HepG2 (cell line): ENCODE measurements at places on chromosomes 7 and 10. TPM values are rescaled to one million over a fixed set of nuclear protein-coding genes. Genes with fewer than 3 reads are reported as not detected.

IL2RA gene
- total RNA-seq = not detected in 2 replicates

EGFR gene
- total RNA-seq = 7.0 TPM in 2 replicates

SLC18A2 gene
- total RNA-seq = not detected in 2 replicates

DEPP1 gene
- total RNA-seq = 11.2 and 14.8 TPM in 2 replicates

PDGFA gene
- total RNA-seq = 0.80 and 1.5 TPM in 2 replicates

RBM20 gene
- total RNA-seq = 0.02 TPM in 1 of 2 replicates, not detected in the other

DNA sequence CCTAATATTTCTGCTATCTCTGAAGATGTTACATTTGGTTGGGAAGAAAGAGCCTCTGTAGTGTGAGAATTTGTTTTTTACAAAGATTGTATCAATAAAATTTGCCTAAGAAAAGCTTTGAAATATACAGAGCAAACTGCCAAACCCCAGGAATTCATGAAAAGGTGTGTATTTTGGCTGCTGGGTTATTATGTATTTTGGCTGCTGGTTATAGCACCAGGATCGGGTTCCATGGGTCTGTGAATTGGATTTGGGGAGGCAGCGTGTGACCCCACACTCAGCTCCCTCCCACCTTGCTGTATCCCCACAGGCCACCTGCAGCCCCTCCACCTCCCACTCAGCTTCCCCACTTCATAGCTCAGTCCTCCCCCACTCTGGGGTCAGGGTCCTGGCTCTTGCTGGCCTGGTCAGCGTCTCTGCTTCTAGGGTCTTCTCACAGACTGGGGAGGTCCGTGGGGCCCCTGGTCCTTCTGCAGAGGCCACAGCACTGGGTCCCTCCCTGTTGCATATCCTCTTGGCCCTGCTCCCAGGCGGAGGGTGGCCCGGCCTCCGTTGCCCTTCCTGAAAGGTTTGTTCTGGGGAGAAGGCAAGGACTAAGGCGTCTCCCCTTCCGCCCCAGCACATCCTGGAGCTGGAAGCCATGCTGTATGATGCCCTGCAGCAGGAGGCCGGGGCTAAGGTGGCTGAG is 24.0 kb upstream of the DPYSL4 start:
- no peaks in the 10 kb centered on the region for H3K36me3 ChIP-seq
- H3K27me3 ChIP-seq = peaks cover 23% of the 10 kb centered on the region; the same call in 2 of the 3 replicates
- H3K4me3 ChIP-seq = no peak overlapping the region
- peaks cover 11% of the 10 kb centered on the region for H3K4me1 ChIP-seq
- no peak for DNase-seq

DNA sequence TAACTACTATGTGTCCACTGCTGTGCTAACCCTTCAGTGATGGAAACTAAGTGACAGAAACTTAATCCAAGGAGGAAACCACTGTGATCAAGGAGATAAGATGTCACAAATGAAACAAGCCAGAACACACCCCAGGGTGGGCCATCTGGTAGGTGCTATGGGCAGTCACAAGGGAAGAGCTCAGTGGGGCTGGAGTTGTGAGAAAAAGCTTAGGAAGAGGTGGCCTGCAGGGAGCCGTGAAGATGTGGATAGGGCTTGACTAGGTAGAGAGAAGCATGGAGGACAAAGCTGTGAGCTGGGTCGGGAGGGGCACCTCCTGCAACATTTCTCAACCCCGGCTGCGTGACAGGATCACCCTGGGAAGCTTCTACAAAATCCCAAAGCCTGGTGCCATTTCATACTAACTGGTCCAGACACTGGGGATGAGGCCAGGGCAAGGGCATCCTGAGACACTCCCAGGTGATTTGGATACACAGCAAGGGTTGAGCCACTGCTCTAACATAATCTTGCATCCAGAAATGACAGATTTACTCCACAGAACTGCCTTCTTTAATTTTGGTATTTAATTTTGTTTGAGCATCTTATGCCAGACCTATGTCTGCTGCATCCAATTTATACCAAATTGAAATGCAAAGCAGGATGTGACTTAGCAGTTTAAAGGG is 69.3 kb downstream of the OSBPL3 start:
- H3K36me3 ChIP-seq = no peaks in the 10 kb centered on the region
- H3K4me3 ChIP-seq = no peak overlapping the region
- H3K27ac ChIP-seq = no peak overlapping the region
- H3K27me3 ChIP-seq = no peaks in the 10 kb centered on the region
- H3K4me1 ChIP-seq = peaks cover 21% of the 10 kb centered on the region
- DNase-seq = no peak

GRCh38 chr10:104641187-104641936 is at the start of gene SORCS3:
Gene SORCS3 (plus strand): TSS chr10:104641290.
- no peaks in the 10 kb centered on the region for H3K36me3 ChIP-seq
- DNase-seq = no peak
- H3K4me3 ChIP-seq = no peak within 1 kb of the TSS
- no peaks in the 10 kb centered on the region for H3K4me1 ChIP-seq
- H3K27ac ChIP-seq = no peak within 1 kb of the TSS

- H3K4me1 ChIP-seq = no peaks in the 10 kb centered on the region
- no peaks in the 10 kb centered on the region for H3K36me3 ChIP-seq
- H3K27ac ChIP-seq = no peak overlapping the region
- DNase-seq = no peak
These were observed 263.0 kb upstream of the BMPER start for GRCh38 chr7:33642312-33642711.

- H3K4me1 ChIP-seq = peaks cover 85% of the 10 kb centered on the region
- peak overlapping the region; percentile 72 for H3K4me3 ChIP-seq
- H3K27ac ChIP-seq = peak overlapping the region; percentile 80
- H3K27me3 ChIP-seq = no peaks in the 10 kb centered on the region; the same call in 2 of the 3 replicates
- H3K36me3 ChIP-seq = no peaks in the 10 kb centered on the region; the same call in 2 of the 3 replicates
These were observed 1.9 kb downstream of the ACSL5 start for GRCh38 chr10:112375721-112376395.

UCMA gene
- total RNA-seq = not detected in 2 replicates

KDM7A gene
- 10.8 and 15.0 TPM in 2 replicates for total RNA-seq

GPC2 gene
- 0.10 and 0.64 TPM in 2 replicates for total RNA-seq

- no peaks in the 10 kb centered on the region for H3K36me3 ChIP-seq
- H3K27ac ChIP-seq = no peak overlapping the region
- H3K4me1 ChIP-seq = 0 out of 2 replicates have a peak, but pooled peaks cover 12% of the 10 kb centered on the region
- H3K4me3 ChIP-seq = no peak overlapping the region
- H3K27me3 ChIP-seq = peaks cover 11% of the 10 kb centered on the region
These were observed 10.6 kb upstream of the EMX2 start for GRCh38 chr10:117532003-117532385.

GPER1 gene
- total RNA-seq = 15.2 and 19.7 TPM in 2 replicates

GRCh38 chr10:12191715-12192114 is 4.0 kb downstream of the NUDT5 start:
- peak overlapping the region; percentile 31 for H3K27ac ChIP-seq
- DNase-seq = peak; percentile 31
- H3K27me3 ChIP-seq = no peaks in the 10 kb centered on the region
- H3K4me3 ChIP-seq = no peak overlapping the region
- H3K4me1 ChIP-seq = peaks cover 44% of the 10 kb centered on the region

GIMAP8 gene
- total RNA-seq = not detected in 2 replicates
